Activated CD4-positive, alpha-beta T cell treated with anti-CD3 and anti-CD28 coated beads, Interleukin-2, amount 50 U/mL, for 4 hours (primary cell): ENCODE measurements at places on chromosomes 1 and 21.

DNA sequence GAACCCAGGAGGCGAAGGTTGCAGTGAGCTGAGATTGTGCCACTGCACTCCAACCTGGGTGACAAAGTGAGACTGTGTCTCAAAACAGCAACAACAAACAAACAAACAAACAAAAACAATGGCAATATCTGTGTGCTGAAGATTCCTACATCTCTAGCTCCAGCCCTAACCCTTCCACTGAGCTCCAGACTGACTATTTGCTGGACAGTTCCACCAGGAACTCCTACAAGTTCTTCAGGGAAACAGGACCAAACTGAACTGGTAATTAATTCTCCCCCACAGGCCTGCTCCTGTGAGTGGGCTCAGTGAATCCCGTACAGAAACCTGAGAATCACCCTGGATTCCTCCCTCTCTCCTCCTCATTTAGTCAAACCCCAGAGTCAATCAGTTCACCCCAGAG lies 1.5 kb downstream of the SERPINC1 start:
- DNase-seq = no peak

DNA sequence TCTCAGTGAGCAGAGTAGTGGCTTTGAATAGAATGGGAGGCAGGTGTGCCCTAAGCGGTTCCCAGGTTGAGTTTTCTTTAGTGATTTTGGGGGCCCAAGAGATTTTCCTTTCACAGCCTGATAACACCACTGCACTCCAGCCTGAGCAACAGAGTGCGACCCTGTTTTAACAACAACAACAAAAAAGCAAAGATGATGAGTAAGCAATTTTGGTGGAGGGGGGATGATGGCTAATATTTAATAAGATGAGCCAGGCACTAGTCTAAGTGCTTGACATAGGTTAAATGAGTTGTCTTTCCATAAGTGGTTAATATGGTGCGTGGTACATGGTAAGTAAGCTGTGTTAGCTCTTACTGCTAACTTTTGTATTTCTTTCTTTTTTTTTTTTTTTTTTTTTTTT lies 2.0 kb downstream of the RNPEP start:
- DNase-seq = no peak

- no peak for DNase-seq
Measured at GRCh38 chr21:43768868-43769167, 7.3 kb downstream of the CSTB start.

DNA sequence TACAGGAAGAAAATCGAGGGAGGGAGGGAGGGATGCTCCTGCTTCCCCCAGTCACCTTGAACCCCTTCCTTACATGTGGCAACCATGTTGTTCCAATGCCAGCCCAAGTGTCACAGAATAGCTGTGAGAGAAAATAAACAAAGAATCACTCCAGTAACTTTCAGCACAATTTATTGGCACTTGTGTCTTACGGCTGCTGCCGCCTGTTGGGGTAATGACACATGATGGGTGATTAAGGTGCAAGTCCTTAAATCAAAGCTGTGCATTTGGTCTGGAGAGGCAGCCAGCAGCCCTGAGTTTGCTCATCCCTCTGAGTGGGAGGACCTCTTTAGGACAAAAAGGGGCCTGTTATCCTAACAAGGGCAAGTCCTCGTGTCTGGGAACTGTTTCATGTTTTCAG lies 377.7 kb downstream of the PCP4 start:
- no peak for DNase-seq

DNA sequence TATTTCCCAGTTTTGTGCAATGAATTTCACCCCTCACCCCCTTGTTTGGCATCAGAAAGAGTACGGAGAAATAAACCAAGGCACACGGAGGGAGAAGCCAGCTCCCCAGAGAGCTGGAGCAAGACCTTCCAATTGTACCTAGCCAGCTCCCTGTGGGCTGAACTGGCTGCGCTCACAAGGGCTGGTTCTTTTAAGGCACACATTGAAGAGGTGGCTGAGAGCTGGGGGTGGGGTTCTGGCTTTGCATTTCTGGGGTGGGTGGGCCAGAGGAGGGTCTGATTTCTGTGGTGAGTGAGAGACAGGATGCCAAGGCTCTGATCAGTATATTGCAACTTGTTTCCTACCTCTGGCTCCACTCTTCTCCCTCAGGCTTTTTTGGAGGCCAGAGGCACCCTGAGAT lies 39.5 kb upstream of the NFASC start:
- no peak for DNase-seq

DNA sequence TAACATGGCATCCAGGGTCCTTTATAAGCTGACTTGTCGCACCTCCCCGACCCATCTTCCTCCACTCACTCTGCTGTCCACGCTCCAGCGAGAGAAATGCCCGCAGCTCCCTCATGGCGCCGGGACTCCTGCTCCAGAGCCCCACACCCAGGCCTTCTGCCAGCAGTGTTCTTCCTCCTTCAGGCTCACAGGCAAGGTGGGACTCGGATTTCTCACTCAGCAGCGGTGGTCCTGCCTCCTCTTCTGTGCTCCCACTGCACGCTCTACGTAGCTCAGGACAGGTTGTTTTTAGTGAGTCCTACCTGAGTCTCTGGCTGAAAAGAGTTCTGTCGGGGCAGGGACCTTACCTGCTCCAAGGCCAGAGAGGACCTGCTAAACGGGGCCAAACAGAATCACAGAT lies 11.2 kb downstream of the THEMIS2 start:
- no peak for DNase-seq

DNA sequence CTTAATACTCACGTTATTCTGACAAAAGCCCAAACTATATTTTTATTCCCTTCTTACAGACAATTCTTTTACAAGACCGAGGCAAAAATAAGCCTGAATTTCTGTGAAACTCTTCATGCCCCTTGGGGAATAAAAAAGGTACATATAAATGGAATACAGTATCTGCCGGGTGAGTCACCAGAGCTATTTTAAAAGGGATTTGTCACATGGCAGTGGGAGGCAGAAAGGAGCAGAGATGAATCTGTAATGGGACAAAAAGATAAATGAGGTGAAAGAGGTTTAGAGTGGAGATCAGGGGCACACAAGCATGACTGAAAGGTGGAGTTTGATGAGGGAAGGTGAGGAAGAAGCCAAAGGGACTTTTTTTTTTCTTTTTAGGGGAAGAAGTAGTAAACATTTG lies 8.8 kb downstream of the XCL1 start:
- DNase-seq = no peak

- DNase-seq = peak; percentile 40
Measured at GRCh38 chr1:160460683-160461287, 60.4 kb downstream of the VANGL2 start.

DNA sequence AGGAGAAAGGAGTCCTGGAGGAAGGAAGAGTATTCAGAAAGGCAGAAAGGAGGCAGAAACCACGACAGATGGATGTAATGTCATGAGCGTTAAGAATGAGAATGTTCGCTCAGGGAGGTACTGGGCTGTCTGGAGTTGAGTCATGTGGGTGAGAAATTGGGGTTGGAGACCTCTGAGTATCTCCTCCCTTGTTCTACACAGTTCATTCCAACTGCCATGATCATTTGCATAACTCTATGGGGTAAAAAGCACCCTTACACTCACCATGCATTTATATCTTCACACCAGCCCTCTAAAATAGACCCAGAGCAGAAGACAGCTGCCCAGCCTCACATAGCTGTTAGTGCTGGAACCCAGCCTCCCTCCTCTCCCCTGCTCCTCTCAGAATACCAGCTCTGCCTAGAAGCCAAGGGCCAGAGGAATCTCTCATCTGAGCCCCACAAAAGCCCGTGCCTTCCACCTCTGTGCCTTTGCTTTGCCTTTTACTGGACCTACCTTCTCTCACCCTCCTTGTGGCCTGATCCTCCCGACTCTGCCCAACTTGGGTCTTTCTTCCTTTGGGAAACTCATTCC lies 85.2 kb downstream of the BEND5 start:
- no peak for DNase-seq

- no peak for DNase-seq
Measured at GRCh38 chr1:85612704-85613361, 32.3 kb downstream of the CCN1 start.

GRCh38 chr1:77018761-77019160 lies 151.5 kb downstream of the ST6GALNAC5 start:
- no peak for DNase-seq

DNA sequence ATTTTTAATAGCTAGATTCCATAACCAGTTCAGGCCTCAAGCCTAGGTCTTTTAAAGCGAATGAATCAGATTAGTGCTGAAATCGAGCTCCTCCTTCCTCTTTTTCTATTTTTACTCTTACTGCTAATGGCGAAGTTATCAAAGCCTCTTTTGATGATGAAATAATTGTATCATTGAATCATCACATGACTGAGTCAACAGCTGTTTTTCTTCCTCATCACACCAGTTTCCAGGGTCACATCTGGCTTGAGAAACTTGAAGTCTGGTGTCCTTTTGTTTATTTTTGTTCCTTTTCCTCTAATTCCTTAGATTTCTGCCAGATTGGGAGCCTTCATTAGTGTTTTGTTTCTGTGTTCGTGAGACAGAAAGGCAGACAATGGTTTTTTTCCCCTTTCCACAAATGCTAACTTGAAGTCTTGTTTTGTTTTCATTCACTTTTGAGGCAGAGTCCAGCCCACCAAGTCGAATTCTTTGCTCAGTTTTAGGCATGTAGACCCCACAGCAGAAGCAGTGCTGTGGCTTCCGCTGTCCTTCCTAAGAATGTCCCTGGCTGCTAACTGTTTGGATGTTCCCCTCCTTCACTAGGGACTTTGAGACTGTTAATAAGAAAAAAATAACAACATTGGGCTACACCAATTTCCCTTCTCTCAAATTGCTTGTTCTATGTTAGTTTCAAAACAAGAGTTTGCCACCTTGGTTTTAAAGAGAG lies 51.9 kb upstream of the FMOD start:
- no peak for DNase-seq

DNA sequence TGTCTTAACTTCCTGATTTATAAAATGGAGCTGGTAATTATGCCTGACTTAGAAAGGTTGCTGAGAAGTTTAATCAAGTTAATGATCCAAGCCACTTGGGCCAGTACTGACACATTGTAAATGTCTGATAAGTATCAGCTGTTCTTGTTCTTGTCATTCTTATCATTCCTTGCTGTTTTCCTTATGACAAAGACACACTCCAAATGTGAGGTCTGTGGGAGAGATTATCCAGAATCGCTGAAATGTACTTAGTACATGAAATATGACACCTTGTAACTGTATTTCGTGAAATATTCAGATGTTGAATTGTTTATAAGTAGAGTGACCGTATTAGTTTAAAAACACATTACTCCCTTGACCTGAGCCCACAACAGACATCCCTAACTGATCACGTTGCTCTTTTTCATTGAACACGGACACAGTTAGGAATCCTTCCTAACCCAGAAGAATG lies 6.1 kb downstream of the AADACL4 start:
- no peak for DNase-seq

- no peak for DNase-seq
Measured at GRCh38 chr1:86596224-86596623, 49.3 kb downstream of the CLCA4 start.

GRCh38 chr1:108601708-108602410 lies 42.0 kb downstream of the EEIG2 start:
- DNase-seq = no peak

DNA sequence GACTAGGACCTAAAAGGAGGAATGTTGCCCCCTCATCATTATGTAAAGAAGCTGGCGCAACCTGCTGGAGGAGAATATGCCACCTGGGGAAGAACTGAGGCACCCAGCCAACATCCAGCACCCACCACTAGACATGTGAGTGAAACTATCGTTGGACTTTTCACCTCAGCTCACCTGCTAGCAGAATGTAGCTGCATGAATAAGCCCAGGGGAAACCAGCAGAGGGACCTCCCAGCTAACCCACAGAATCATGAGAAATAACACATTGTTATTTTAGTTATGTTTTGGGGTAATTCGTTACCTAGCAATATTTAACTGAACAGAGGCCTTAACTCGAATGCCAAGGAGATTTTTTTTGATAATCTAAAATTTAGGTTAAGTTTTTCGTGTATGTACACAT lies 542.5 kb upstream of the DAB1 start:
- DNase-seq = no peak

GRCh38 chr1:236800002-236800620 lies 5.0 kb downstream of the MTR start:
- no peak for DNase-seq

DNA sequence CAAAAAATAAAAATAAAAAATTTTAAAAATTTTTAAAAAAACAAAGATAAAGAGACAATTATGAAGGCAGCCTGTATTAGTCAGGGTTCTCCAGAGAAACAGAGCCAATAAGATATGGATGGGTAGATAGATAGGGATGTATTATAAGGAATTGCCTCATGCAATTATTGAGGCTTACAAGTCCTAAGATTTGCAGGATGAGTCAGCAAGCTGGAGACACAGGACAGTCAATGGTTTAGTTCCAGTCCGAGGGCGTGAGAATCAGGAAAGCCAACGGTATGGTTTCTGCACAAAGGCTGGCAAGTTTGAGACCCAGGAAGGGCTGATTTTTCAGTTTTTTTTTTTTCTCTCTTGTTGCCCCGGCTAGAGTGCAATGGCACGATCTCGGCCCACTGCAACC lies 24.1 kb upstream of the EIF4G3 start:
- no peak for DNase-seq

- DNase-seq = no peak
Measured at GRCh38 chr1:184504040-184504954, 117.5 kb downstream of the C1orf21 start.

- no peak for DNase-seq
Measured at GRCh38 chr1:225768662-225769426, 8.8 kb upstream of the SRP9 start.

DNA sequence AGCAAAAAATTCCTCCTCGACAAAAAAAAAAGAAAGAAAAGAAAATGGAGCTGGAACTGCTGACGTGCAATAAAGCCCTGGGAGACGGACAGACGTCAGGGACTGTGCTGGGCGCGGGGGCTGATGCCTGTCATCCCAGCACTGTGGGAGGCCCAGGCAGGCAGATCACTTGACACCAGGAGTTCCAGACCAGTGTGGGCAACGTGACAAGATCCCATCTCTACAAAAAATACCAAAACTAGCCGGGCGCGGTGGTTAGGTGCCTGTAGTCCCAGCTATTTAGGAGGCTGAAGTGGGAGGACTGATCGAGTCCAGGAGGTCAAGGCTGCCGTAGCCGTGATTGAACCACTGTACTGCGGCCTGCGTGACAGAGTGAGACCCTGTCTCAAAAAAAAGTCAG lies 3.6 kb upstream of the ANKRD65 start:
- DNase-seq = no peak

GRCh38 chr1:17342014-17342441 lies 30.0 kb upstream of the PADI6 start:
- DNase-seq = no peak

- no peak for DNase-seq
Measured at GRCh38 chr21:46411691-46412090, 47.0 kb upstream of the DIP2A start.

DNA sequence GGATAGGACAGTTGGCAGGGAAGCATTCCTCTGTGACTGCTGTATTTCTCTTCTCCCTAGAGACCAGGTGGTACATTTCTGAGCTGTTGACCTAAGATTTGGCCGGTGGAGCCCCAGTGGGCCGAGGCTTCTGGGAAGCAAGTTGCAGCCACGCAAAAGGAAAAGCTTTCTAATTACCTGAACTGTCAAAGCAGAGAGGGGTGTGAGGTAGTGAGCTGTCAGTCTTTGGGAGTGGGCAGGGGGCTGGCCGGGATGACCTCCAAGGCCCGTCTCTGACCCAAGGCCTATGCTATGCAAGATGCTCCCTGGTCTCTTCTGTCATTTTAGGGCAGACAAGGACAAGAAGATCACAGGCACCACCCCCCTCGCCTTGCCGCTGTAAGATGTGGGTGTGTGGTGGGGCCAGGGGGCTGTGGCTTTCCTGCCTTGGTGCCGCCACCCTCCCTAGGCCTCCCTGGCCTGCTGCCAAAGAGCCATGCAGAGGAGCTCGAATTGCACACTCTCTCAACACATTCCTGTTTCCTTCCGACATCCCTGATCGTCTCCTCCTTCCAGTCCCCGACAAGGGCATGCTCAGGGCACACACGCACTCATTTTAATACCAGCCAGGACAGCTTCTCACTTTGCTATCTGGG lies 7.7 kb downstream of the PADI1 start:
- DNase-seq = peak; percentile 44
